ENCODE measurements at places on chromosomes 6 and 20. TPM values are rescaled to one million over a fixed set of nuclear protein-coding genes. Genes with fewer than 3 reads are reported as not detected.

DNA sequence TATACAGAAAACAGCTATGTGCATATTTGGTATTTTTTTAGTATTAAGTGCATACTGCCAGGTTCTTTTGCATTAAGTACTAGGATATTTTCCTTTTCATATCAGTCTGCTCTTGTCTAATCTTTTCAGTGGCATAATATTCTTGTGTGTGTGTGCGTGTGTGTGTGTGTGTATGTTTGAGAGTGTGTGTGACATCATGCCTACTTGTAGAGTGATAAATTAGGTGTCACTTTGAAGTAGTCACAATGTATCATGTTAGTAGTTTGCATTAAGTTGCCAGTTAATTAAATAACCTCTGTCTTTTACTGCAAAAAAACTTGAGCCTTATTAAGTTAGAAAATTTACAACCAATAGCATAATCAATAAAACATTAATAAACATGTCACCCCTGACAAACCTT is 65.3 kb downstream of the CD83 start:
- no peak for DNase-seq

DNA sequence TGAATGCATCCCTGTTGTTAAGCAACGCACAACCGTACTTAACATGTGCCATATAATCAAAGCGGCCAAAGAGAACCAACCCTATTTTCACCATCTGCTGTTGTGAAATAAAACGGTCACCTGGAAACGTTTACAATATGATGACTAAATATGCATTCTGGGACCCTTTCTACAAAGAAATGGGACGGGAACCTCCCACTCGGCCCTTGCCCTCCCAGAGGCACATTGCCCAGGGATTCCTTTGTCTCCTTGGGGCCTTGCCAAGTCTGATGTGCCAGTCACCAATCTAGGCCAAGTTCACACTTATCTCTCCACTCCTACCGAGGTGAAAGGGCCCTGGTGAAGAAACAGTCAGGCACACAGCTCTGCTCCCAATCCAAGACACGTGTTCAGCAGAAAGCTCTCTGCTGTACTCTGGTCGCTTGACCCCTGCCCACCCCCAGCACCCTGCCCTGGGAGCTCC is 427.4 kb upstream of the JARID2 start:
- DNase-seq, result no peak

Gene PI16
- 22.5 TPM for total RNA-seq

DNA sequence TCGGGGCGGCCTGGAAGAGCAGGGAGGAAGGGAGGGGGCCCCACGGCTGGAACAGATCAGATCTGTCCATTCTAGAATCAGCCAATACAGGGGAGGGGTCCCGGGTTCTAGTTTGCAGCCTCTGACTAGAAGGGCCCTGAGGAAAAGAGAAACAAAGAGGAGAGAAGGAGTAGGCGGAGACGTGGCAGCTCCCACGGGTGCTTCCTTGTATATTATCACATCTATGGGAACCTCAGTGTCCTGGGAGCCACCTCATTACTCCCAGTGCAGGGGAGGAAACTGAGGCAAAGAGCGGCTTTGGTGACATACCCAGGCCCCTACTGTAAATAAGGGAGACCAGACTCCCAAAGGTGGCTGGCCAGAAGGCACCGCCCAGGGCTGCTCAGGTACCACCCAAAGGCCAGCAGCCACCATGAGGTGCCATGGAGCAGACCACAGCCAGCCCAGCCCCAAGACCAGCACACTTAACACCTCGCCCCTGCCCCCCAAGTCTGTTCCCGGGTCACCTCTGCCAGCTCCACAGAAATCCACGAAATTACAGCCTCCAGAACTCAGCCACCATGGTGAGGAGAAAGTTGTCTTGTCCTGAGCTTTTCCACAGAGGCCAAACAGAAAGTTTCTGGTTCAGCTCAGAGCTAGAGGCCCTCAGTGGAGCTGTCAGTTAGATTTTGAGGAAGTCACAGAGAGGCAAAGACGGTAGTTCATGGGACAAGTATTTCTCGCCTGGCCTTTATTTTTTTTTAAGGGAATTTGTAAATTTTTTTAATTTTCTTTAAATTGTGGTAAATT is 2.1 kb downstream of the ZC3H12D start:
- DNase-seq, result no peak

Gene KCNG1
- 0.19 TPM for total RNA-seq

GRCh38 chr6:97205966-97206365 is 77.0 kb downstream of the MMS22L start:
- no peak for DNase-seq

GRCh38 chr6:108294297-108294726 is 542 bp upstream of the AFG1L start:
- DNase-seq, result no peak

DNA sequence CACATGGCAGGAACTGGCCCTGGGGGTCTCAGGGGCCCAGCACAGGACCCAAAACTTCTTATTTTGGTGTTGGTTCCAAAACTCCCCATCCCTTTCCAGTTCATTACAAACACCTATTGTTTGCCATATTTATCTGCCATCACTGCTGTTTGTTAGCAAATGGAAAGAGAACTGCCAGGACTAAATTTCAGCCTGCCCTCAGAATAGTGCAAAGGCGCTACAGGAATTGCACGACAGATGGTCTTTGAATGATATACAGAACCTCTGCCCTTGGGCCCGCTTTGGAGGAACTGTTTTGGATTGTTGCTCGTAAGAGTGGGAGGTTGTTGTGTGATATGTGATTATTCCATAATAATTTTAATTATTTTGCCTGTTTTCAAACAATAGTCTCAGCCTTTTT is 199.0 kb upstream of the FBXL4 start:
- DNase-seq, result no peak

DNA sequence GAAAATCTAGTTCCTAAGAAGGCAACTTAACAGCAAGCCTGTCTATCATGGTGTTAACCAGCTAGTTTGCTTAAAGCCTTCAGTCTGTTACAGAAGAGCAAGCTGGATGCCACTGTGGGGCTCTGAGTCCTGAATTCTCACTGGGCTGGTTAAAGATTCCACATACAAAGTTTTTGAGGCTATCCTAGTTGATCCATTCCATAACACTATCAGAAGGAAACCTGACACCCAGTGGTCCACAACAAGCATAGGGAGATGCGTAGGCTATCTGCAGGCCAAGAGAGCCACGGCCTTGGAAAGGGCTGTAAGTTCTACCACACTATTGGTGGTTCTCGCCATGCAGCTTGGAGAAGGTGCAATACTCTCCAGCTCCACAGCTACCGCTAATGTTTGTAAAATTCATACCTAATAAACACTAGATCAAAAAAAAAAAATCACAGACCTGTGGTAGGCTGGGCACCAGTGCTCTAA is 420 bp upstream of the MCCD1 start:
- DNase-seq, result no peak

DNA sequence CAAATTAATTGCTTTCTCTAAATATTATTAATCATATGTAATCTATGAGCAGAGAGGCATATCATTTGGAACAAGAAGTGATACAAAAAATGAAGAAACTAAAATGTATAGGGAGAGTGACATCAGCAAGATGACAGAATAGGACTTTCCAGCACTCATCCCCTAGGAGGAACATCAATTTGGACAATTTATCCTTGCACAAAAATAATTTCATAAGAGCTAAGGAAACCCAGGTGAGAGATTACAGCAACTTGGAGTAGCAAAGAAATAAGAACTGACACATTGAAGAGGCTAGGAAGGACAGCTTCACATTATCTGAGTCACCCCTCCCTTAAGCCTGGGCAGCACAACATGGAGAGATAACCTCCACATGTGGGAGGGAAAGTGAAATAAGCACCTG is 347.5 kb downstream of the MAFB start:
- no peak for DNase-seq

Gene CGAS
- total RNA-seq, result 6.0 TPM

DNA sequence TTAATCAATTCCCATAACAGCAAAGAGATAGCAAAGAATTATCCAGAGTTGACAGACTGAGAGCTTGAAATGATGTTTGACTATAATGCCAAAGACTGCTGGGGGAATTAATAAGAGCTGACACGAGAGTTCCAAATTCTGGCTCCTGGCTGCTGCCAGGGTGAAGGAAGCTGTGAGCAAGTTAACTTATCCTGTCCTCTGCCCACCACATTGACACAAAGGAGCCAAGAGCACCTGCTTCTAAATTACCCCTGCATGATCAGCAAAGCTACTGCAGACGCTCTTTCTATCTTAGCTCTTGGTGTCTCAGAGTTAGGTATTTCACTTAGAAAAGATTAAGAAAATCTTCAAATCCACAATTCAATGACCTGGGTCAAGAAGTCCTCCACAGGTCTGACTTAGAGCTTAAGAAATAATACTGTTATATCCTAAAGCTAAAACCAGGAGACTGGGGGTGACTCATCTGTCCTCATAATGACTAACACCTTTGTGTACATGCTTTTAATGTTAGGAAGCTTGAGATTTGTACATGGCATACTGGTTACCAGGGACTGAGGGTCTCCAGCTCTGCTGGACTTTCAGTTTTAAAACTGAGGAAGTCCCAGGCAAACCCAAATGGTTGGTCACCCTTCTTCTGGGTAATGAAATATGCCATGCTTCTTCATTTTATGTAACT is 13.2 kb upstream of the FRK start:
- DNase-seq, result no peak

GRCh38 chr20:9038791-9039535 is 29.9 kb upstream of the PLCB4 start:
- DNase-seq, result no peak

- no peak for DNase-seq
These were observed 2.9 kb upstream of the TRIM26 start for GRCh38 chr6:30216096-30216495.

GRCh38 chr20:62791301-62792181 is 4.7 kb upstream of the MRGBP start:
- DNase-seq, result no peak

Gene POM121L2
- not detected for total RNA-seq

GRCh38 chr20:32112841-32113240 is 3.3 kb downstream of the TM9SF4 start:
- DNase-seq, result no peak
